RCC 7860 (cell line): ENCODE measurements at places on chromosomes 16 and 17.

DNA sequence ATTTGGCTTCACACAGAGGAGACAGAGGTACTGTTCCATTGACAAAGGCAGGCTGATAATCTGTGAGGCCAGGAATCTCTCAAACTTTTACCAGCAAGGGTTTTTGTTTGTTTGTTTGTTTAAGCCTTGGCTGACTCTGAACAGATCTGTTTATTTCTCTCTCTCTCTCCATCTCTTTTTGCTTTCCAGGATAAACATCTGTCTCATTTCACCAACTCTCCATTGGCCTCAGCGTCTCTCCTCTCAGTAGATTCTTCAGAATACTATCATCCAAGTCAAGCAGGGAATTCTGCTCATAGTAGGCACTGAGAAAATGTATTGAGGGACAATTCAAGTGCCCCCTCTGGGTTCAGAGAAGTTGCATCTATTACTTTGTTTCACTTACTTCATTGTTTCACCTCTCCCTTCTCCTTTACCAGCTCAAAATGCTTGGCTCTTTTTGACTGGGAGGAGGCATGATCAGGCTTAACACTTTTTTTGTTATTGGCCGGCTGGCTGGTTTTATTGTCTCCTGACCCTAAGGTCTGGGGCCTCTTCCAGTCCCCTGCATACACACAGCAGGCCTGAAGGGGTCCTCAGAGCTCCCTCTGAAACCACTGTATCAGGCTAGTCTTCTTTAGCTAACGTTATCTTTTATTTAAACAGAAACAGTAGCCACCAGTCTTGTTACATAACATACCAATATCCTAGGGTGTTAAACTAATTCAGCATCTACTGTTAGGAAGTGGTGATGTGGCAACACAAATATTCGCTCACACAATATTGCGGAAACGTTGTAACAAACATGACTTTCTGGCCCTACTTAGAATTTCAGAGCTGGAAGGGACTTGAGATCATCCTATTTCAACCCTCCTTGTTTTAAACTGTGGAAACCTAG lies 2.0 kb upstream of the YPEL2 start:
- DNase-seq = peak; percentile 46

DNA sequence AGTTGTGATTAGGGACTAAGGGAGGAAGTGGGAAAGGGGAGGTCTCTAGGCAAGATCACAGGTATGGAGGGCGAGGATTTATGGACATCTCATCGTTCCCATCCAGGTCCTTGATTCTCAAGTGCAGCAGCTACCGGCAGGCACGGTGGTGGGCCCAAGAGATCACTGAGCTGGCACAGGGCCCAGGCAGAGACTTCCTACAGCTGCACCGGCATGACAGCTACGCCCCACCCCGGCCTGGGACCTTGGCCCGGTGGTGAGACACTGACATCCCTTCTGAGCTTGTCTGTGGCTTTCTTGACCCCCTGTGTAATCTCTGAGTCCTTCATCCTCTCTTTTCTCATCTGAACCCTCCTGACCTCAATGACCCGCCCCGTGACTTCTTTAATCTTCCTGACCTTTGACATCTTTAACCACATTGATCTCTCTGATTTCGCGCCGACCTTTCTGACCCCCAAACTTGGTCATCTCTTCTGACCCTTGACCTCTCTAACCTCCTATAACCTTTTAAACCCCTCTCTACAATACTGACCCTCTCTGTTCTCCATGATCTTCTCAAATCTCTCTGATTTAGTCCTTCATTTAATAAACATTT lies 3.8 kb downstream of the PLD2 start:
- DNase-seq = no peak

- DNase-seq = no peak
These were observed 82.4 kb downstream of the ANKRD11 start for GRCh38 chr16:89407925-89408300.

DNA sequence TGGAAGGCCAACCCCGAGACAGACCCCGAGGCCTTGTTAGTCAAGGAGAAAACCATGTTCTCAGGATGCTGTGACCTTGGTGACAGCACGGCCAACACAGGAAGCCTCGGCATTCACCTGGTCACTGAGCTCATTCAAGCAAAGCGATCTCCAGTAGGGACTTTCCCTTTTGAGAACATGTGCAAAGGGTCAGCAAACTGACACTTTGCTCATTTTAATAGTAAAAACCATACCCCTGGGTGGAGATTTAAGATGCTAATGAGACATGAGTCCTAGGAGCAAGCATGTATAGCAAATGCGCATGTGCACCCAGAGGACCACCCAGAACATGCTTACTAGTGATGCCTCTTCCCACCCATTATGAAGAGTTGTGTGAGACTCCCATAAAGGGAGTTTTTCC lies 5.7 kb upstream of the SULT1A2 start:
- DNase-seq = no peak

DNA sequence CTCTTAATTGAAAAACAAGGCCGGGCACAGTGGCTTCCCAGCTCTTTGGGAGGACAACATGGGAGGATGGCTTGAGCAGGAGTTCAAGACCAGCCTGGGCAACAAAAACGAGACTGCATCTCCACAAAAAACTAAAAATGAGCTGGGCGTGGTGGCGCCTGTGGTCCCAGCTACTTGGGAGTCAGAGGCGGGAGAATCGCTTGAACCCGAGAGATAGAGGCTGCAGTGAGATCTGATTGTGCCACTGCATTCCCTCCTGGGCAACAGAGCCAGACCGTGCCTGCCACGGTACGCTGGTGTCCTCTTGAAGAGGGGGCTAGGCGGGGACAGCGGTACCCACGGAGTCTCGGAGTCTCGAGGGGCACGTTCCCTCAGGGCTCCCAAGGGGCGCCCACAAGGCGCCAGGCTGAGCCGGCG lies 27.9 kb upstream of the ADORA2B start:
- no peak for DNase-seq

DNA sequence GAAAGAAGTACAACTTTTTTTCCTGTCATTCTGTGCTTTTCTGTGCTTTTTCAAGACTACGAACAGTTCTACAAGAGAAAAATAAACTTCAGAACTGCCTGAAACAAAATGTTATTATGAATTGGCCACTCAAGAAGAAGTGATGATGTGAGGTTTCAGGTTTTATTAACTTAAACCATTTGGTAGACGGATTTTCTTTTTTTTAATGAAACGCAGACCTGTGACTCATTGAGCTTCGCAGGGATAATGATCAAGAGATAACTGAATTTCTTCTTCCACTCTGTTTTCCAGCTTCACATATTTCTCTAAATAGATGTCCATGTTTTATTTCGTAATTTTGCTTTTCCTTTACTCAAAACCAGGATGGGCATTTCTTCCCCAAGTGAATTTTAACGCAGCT lies 32.7 kb downstream of the AIPL1 start:
- DNase-seq = no peak
